ENCODE measurements at places on chromosomes 7 and 10. TPM values are rescaled to one million over a fixed set of nuclear protein-coding genes. Genes with fewer than 3 reads are reported as not detected.

GPR158 gene
- not detected for total RNA-seq

DNA sequence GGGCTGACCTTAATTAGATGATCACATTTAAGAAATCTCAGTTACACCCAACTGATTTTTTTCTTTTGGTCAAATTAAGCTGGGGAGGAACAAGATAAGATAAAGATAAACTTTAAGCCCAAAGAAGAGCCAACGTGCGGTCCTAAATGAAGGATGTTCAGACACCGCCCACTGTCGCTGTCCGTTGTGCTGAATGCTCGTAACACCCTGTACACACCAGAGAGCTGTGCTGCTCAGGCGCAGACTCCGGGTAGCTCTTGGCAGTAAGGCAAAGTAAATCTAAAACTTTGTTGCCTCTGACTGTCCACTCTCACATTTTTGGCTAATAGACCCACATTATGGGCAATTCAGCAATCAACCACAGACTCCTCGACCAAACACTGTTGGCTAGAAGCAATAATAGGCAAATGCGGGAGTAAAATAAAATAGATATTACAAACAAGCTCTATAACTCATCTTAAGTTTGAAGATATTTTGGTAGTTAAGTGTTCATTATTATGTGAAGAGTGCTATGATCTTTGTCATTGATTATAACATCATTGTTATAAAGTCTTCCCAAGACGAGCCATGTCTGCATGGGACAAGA lies 57.1 kb downstream of the PLPP4 start:
- no peak for DNase-seq

- DNase-seq = no peak
Measured at GRCh38 chr7:53383131-53383530, 347.7 kb downstream of the POM121L12 start.

DNA sequence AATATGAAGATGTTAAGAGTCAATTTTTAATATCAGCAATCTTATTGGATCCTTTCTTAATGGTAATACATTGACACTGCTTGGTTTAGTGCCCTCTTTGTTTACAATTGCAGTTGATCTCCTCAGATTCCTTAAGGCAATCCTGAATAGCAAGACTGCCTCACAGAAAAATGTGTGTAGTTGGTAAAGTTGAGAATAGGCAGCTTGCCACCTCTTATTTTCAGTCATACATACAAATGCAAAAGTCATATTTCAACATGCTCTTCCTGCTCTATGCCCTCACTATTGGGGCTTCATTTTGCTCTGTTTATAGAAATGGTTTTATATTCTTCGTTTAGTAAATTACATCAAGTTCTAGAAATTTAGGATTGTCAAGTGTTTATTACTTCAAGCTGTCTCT lies 661.1 kb upstream of the ANKRD30A start:
- no peak for DNase-seq

- no peak for DNase-seq
Measured at GRCh38 chr10:75971402-75972211, 540.2 kb downstream of the LRMDA start.

DNA sequence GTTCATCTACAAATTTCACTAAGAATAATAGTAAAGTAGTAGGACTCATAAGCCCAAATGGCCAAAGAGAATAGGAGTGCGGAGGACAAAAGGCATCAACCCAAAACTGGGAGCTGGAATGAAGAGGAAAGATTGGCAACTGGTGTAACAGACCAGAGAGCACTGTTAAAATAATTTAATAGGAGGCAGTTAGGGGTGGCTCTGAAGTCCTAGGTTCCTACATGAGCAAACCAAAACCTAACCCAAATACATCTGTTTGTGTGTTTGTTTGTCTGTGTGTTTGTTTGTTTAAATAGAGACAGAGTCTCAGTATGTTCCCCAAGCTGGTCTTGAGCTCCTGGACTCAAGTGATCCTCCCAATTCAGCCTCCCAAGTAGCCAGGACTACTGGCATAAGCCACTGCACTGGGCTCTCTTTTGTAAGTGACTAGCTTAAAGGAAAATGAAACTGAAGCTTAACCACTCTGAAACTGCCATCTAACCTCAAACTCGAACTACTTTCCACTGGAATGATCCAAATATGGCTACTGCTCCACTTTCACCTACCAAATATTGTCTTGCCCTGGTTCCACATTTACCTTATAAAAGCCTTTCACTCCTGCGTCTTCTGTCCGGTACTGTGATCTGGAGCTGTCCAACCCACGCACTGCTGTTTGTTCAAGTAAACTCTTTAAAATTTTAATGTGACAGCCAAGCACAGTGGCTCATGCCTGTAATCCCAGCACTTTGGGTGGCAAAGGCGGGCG lies 94.9 kb downstream of the AKR1D1 start:
- no peak for DNase-seq

- DNase-seq = no peak
Measured at GRCh38 chr10:88228130-88228529, 355.0 kb downstream of the RNLS start.

GRCh38 chr10:77478247-77478961 lies 159.2 kb downstream of the KCNMA1 start:
- no peak for DNase-seq

GRCh38 chr10:22593026-22593425 lies 121.4 kb downstream of the PIP4K2A start:
- no peak for DNase-seq

- DNase-seq = no peak
Measured at GRCh38 chr10:14926722-14927416, 27.0 kb downstream of the DCLRE1C start.

EBLN1 gene
- not detected for total RNA-seq

PRKAR1B gene
- total RNA-seq = 16.7 TPM
